ENCODE measurements at places on chromosomes 5 and 9.

GRCh38 chr9:129698254-129698757 lies 32.9 kb downstream of the PRRX2 start:
- DNase-seq, result no peak

DNA sequence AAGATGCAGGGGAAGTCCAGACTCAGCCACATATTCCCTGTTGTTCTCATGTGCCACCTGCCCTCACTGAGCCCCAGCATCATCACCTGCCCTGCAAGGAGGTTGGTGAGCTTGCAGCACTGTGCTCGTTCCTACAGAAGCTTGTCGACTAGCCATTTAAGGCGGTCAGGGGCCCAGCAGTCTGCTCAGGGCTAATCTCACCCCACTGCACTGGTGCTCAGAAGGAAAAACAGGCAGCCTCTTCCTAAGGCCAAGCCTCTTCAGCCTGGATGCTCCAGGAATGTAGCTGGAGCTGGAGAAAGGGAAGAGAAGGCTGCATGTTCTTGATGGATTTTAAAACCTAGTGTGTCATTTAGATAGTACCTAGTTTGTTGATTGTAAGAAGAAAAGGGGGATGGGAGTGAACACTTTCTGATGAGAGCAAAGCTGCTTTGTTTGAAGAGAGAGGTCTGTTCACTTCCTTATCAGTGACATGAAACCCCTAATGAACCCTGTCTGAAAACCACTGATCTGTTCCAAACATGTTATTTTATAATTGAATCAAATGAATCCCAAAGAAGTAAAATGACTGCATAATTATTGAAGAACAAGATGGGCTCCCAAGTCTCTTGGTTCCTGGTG lies 10.6 kb upstream of the ASPN start:
- no peak for DNase-seq

DNA sequence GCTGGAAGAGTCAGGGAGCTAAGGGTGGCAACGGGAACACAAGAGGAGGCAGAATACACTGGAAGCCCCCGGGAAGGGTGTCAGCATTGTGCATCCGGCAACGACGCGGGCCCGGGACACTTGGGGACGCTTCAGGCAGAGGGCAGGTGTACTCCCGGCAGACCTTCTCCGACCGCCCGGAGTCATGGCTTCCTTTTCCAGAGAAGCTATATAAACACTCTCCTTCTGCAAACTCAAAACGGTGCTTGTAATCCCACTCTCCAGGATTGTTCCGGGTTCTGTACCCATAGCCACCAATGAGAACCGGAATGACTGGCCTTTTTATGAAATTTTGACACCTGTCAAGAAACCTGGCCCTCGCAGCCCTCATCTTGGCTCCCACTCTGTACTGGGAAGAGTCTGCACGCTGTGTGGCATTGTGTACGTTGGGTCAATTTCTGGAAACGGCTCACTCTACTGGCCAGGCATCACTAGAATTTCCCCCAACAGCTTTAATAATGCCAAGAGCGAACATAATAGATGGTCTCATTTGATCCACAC lies 462 bp upstream of the MCC start:
- DNase-seq, result peak; percentile 47

- DNase-seq, result no peak
Observed at GRCh38 chr9:82745919-82746318, 317.0 kb downstream of the RASEF start.

DNA sequence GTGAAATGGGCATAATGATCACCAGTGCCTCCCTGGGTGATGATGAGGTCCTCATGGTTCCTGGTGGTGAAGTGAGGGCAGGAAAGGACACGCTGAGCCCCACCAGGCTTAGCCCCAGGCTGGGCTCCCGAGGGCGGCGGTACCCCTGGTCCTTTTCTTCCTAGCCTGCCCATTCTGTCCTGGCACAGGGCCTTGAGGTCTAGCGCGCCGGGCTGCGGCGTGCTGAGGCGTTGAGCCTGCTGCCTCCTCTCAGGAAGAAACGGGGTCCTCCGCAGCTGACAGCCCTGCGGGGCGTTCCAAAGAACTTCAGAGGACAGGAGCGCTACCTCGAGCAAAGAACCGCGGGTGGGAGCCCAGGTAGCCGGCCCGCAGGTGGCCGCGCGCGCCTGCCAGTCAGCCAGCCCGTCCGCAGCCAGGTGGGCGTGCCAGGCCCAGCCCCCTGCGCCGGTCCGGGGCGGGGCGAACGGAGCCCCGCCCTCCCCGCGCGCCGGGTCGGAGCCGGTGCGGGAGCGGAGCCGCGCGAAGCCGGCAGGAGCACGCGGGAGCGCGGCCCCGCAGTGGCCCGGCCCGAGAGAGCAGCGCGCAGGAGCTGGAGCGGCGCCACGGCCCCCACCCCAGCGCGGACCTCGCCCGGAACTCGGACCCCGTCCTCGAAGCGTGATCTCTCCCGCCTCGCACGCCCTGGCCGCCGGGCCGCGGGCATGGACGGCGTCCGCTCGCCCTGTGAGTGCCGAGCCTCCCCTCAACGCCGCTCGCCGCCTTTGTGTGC lies at the start of gene WNK2:
Gene WNK2 (plus strand): TSS at position 477 of the 769 bp plus-strand sequence. CDS start 791 bp downstream, outside the sequence.
- DNase-seq, result no peak

DNA sequence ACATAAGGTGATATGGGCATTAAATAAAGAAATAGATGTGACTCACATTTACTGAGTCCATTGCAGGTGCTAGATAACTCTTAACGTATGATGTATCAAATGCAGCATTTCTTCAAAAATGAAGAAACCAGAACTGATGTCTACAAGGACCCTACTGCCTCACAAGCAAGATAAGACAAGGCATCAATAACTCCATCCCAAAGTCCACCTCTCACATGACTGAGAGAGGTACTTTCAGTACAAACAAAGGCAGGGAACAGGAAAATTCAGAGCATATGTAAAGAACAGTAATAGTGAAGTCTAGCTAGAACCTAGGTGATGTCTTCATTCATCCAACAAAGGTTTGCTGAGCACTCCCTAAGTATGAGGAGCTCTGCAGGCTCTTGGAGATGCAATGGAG lies 54.7 kb downstream of the KLHL3 start:
- no peak for DNase-seq

GRCh38 chr9:130292106-130292505 lies 26.5 kb downstream of the HMCN2 start:
- no peak for DNase-seq

GRCh38 chr9:18059447-18059846 lies 414.5 kb upstream of the ADAMTSL1 start:
- no peak for DNase-seq

DNA sequence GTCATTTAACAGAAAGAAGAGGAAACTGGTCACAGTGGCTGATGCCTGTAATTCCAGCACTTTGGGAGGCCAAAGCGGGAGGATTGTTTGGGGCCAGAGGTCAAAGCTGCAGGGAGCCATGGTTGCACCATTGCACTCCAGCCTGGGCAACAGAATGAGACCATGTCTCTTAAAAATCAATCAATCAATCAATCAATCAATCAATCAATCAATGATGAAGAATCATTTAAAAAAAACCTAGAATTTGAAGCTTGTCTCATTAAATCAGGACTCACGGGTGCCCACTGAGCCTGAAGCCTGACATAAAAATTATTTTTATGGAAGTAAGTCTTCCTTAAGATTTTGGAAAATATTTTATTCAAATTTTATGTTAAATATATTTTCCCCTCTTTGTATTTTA lies 43.9 kb downstream of the BNIP1 start:
- DNase-seq, result no peak

- peak; percentile 49 for DNase-seq
Observed at GRCh38 chr9:23123048-23123632, 676.5 kb downstream of the DMRTA1 start.

- DNase-seq, result no peak
Observed at GRCh38 chr5:133919148-133920136, 49.0 kb downstream of the C5orf15 start.

GRCh38 chr5:119356612-119357188 lies 881 bp downstream of the TNFAIP8 start:
- DNase-seq, result no peak

GRCh38 chr9:72509053-72509452 lies 12.4 kb upstream of the TMC1 start:
- peak; percentile 74 for DNase-seq

DNA sequence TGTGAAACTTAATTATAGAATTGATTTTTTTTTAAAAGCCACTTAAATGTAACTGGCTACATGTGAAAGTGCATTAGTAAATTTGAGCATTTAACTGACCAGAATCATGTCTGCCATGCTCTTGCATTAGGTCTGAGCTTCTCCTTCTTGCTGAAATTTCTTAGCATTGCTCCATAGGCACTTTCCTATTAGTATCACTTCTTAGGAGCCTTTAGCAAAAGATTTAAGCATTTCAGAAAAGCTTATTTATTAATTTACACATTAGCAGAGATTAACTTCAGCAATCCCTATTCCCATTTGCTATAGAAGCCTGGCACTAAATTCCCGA lies 211.0 kb downstream of the SNX18 start:
- no peak for DNase-seq

DNA sequence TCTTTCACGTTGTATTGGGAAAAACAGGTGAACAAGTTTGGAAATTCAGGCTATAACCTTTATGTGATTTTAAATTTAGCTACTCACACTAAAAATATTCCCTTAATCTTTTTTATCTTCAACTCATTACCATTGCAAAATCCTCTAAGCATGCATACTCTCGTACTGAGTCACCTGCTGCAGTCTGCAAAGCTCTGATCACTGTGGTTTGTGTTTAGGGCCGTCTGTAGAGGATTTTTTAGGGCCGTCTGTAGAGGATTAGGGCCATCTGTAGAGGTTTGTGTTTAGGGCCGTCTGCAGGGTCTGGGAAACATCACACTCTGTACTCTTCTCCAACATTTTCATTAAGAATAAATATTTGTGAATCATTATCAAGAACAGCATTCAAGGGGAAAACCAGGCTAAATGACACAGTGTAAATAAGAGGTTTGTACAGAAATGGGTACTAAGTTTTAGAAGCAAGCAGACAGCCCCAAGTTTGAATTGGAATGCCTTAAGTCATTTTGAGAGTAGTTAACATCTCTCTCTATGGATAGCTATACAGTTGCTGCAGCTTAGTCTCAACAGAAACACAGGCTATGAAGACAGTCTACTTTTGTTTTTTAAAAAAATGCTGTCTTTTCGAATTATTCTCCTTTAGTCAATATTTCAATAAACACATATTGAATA lies 155.0 kb upstream of the TSLP start:
- peak; percentile 86 for DNase-seq

- DNase-seq, result no peak
Observed at GRCh38 chr9:33659921-33660320, 135.4 kb upstream of the PRSS3 start.

GRCh38 chr5:67997892-67998457 lies 217.6 kb upstream of the PIK3R1 start:
- no peak for DNase-seq

DNA sequence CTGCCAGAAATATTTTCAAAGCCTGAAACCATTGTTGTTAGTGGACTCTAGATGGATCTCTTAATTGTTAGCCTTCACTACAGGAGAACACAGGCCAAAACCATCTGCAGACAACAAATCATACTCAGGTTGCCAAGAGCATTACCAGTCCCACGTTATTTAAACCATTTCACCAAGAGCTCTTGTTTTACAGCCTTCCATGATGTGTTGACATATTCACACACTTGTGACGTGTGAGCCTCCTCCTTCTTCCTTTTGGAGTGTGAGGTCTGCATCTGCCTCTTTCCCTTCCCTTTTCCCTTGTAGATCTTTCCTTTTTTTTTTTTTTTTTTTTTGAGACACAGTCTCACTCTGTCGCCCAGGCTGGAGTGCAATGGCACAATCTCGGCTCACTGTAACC lies 279.0 kb downstream of the AUH start:
- no peak for DNase-seq

DNA sequence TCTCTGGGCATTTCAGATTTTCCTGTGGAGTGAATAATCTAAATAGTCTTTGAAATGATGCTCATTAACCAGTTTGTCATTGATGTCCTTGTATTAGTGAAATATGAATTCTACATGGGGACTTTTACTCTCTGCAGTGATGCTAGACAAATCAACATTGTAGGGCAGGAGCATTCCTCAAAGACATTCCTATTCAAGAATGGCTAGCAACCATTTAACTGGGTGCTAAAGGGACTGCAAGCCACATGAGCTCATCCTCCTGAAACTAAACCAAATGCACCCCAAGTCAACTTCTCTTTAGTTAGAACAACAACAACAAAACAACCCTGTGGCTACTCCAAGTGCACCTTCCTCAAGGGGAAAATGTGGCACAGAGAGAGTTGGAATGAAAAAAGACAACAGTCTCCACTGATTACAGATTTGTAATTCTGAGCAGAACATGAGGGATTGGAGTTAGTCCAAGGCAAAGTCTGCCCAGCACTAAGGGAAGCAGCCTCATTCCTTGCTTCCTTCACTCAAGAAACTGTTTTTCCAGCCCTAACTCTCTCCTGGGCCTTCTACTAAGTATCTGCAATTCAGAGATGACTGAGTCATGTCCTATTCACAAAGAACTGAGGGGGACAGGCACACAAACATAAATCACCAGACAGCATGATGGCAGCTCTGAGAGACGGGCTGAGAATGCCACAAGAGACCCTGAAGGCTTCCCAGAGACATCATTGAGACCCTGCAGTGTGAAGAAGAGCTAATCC lies 82.0 kb upstream of the WWC1 start:
- no peak for DNase-seq

DNA sequence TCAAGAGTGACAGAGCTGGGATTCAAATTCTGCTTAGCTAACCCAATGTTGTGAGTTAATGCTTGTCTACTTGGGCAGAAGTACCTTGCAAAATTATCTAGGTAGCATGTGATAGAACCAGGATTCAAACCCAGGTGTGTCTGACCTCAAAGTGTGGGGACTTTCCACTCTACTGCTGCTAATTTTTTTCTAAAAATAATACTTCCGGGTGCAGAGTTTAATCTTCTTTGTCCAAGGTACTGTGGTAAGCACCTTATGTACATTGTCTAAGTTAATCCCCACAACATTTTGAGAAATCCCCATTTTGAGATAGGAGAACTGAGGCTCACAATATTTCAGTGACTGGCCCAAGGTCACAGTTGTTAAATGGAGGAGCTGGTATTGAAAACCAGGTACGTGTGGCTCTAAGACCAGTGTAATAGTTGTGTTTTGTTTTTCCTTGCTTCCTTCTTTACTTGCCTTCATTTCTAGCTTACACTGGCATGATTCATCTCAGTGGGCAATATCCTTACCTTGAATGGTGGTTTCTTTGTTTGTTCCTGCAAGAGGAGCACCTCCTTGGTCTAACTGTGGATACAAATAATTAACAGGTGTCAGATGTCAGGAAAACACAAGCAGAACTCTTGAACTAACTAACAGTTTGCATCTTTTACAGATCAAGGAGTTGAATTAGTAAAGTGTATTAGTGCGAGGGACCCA lies 7.5 kb downstream of the ALDOB start:
- no peak for DNase-seq

- DNase-seq, result no peak
Observed at GRCh38 chr5:156949424-156949823, 13.6 kb downstream of the TIMD4 start.

GRCh38 chr5:151310932-151311331 lies 7.4 kb upstream of the SLC36A3 start:
- DNase-seq, result no peak

DNA sequence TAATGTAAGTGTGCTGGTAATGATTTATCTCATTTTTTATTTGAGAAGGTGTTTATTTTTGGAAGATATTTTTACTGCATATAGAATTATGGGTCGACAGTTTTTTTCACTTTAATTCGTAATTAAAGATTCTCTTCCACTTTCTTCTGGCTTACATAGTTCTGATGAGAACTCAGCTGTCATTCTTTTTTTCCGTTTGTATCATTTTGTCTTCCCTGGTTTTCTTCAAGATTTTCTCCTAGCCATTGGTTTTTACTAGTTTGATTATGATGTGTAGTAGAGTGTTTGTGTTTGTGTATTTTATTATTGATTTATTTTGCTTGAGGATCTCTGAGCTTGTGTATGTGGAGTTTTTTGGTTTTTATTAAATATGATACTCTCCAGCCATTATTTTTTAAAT lies 21.7 kb downstream of the SLF1 start:
- no peak for DNase-seq
